ENCODE measurements at places on chromosomes 3 and 15.

DNA sequence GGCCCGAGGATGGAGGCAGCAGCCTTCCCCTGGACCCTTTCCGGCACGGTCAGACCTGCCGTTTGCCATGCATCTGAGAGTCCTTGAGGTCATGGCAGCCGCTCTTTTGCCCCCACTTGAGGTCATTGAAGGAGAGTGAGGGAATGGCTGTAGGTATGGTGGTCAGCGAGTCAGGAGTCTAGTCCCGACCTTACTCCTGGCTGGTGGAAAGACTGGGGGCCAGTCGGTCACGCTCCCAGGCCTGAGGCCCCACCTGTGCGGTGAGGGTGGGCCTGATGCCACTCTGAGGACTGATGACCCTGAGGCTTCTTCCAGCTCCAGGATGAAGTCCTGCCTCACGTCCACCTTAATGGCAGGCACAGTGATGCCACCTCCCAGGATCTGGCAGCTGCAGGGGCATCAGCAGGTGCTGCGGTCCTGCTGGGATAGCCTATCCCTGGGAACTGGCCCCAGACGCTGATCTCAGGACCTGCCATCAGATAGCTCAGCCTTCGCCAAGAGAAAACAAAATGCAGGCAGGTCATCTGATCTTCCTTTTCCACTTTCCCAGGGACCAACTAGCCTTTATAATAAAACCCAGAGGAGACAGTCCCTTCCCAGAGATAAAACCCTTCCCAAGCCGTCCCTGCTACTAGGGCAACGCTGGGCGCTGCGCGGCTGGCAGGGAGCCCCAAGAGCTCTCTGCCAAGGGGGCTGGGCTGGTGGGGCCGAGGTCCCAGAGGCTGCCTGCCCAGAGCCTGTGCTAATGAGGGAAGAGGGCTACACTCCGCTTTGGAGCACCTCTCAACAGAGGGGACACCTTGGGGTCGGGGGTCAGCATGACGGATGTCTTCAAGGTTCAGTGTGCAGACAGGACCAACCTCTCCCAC lies 42.2 kb downstream of the TM2D3 start:
- DNase-seq = no peak

GRCh38 chr3:37680401-37680800 lies 181.3 kb upstream of the CTDSPL start:
- no peak for DNase-seq

DNA sequence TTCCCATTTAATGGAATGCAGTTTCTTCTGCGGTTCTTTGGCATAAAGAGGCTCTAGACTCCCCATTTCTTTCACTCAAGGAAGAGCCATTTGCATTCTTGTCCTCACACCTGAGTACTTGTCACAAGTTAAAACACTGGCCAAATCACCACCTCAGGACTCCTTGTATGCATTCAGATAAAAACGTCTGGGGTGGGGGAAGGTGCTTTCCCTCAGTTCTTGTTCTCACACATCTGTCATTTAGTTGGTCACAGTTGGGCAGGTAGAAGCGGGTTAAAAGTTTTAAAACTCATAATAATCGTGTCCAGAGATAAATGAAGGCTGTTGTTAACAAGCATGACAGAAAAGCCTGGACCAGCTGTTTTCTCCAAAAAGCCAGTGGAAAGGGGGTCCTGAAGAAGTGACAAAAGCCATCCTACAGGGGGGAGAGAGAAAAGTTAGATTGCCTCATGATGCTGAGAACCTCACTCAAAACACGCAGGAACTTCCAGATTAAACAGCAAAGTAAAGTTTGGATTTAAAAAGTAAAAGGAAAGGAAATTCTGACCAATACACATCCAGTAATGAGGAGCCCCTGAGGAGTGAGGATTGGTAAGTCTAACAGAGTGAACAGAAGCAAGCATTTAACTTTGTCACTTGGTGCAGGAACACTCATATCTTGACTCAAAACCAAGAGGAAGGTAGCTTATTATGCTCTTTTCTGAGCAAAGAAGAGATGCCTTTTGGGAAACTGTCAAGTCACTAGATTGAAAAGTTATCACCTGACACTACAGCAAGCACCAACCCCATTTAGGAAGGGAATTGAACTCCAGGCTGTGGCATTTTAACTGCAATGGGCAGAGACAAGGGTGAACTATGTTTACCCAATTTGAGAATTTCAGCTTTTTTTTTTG lies 2.8 kb downstream of the BCL2L10 start:
- DNase-seq = no peak

- no peak for DNase-seq
Observed at GRCh38 chr3:13081603-13082360, 8.6 kb upstream of the IQSEC1 start.

DNA sequence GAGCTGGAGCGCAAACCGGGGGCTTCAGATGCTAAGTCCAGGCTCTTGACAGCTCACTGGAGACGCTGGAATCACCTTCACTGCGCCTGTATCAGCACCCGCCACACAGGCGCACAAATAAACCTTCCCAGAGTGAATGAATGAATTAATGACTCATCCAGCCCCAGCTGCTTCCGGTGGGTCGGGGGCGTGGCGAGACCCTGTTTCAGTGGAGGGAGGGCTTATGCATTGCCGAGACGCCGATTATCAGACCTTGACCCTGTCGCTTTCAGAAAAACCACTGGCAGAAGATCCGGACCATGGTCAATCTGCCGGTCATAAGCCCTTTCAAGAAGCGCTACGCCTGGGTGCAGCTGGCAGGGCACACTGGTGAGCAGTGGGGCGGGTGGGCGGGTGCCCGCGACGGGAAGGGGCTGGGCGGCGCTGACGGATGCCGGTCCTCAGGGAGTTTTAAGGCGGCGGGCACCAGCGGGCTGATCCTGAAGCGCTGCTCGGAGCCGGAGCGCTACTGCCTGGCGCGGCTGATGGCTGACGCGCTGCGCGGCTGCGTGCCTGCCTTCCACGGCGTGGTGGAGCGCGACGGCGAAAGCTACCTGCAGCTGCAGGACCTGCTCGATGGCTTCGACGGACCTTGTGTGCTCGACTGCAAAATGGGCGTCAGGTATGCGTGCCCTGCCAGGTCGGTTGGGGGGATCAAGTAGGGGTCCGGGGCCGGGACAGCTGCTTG lies 7.7 kb downstream of the ITPKA start:
- no peak for DNase-seq

- DNase-seq = no peak
Observed at GRCh38 chr3:34650131-34650530, 851.7 kb downstream of the PDCD6IP start.

- no peak for DNase-seq
Observed at GRCh38 chr15:31317421-31318327, 9.0 kb upstream of the KLF13 start.

DNA sequence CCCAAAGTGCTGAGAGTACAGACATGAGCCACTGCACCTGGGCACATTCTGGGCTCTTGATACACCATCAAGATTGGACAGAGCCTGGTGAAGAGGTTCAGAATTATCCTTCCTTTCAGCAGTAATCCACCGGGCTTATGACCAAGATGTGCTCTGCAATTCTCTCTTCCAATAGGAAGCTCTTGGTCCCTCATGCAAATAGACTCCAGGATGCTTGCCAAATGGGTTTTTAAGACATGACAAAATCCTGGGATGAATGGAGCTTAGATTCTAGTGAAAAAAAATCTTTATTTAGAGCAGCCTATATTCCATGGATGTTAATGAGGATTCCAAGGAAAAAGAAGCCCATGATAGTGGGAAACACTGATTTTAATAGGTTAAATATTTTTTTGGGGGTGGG lies 119.1 kb downstream of the SV2B start:
- no peak for DNase-seq

GRCh38 chr3:43448098-43448497 lies 161.8 kb downstream of the SNRK start:
- no peak for DNase-seq

GRCh38 chr3:33523093-33523667 lies 83.0 kb upstream of the UBP1 start:
- no peak for DNase-seq

DNA sequence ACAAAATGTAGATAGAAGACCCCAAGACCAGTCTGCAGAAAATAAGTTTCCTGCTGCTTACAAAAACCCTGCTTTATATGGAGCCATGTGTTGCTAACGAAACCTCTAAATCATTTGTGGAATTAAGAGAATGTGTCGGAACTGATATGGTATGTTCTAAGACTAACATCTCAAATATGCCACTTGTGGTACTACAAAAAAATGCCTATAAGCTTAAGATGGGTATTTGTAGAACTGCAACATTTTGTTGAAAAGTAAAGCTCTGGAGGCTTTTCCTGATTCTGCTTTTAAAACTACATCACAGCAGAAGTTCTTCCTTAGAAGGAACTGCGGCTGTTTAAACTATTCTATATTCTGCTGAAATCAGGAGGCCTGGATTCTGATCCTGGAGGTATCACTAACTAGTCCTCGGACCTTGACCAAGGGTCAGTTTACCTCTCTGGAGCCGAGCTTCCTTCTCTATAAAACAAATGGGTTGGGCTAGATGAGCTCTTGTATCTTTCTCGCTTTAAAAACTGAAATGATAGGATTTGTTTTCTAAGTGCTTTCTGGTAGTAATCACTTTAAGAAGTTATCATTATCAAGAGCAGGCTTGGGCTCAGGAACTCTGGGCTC lies 74.9 kb downstream of the RAD18 start:
- no peak for DNase-seq

DNA sequence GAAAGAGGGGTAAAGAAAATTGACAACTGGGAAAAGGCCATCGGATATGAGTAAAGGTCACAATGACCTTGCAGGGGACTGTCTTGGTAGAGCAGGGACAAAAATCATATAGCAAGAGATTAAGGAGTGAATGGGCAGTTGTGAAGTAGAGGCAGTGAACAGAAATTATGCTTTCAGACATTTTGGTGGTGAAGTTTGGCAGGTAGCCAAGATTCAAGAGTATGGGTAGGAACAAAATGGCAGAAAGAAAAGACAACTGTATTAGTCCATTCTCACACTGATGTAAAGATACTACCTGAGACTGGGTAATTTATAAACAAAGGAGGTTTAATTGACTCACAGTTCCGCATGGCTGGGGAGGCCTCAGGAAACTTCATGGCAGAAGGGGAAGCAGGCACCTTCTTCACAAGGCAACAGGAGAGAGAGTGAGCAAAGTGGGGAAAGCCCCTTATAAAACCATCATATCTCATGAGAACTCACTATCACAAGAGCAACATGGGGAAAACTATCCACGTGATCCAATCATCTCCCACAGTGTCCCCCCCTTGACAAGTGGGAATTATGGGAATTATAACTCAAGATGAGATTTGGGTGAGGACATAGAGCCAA lies 84.0 kb downstream of the CGNL1 start:
- DNase-seq = no peak

DNA sequence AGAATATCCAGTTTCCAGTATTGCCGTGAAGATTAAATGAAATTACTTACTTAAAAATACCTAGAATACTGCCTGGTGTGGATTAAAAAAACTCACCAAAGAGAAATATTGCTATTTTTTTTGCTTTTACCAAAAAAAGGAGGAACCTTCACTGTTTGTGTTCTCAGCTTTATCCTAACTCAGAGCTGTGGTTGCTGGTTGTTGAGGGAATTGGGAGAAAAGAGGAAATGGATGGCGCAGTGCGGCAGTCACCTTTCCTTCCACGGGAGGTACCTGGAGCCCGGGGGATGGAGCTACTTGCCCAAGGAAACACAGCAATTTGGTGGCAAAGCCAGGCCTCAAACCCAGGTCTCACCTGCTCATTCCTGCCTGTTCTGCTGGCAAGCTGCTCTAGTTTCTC lies 270.3 kb downstream of the RPLP1 start:
- DNase-seq = no peak

- no peak for DNase-seq
Observed at GRCh38 chr3:101065962-101066361, 72.7 kb upstream of the ABI3BP start.

GRCh38 chr3:78801926-78802561 lies 965.8 kb downstream of the ROBO1 start:
- no peak for DNase-seq

GRCh38 chr3:151203051-151203420 lies at the start of gene GPR171:
GPR171 (minus strand) TSS chr3:151203216; CDS start chr3:151199386, 3,830 bp downstream.
- DNase-seq = peak; percentile 53

GRCh38 chr3:98885851-98886250 lies 15.6 kb downstream of the DCBLD2 start:
- DNase-seq = no peak

DNA sequence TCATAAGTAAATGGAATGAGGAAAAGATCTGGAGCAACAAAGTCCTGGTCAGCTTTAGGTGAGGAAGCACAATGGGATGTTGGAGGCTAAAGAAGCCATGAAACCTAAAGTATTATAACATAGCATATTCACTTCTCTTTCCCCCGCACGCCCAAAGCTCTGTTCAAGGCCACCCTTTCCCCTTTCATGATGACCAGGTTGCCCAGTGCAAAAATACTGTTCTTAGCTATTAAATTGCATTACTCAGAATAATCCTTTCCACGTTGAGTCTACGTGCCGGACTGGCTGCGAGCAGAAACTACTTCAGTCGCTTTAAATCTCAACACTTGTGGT lies 589 bp upstream of the MAPKBP1 start:
- no peak for DNase-seq

DNA sequence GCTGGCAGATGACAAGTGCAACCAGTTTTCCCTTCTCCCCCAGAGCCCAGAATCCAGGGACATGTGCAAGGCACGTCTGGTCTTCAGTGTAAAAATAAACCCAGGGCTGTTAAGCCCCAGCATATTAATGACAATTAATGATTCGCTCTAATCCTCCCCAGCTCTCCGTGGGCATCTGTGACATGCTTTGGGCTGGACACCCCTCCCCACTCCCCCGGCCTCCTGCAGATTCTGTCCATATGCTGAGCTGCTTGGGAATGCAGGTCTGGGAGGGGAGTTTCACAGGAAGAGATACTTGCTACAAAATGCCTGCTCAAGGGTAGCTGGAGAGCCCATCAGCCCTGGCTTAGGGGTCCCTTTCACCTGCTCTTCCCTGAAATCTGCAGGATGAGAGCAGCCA lies 43.0 kb upstream of the NTRK3 start:
- no peak for DNase-seq

- DNase-seq = no peak
Observed at GRCh38 chr15:78133801-78134200, 2.6 kb upstream of the CIB2 start.

DNA sequence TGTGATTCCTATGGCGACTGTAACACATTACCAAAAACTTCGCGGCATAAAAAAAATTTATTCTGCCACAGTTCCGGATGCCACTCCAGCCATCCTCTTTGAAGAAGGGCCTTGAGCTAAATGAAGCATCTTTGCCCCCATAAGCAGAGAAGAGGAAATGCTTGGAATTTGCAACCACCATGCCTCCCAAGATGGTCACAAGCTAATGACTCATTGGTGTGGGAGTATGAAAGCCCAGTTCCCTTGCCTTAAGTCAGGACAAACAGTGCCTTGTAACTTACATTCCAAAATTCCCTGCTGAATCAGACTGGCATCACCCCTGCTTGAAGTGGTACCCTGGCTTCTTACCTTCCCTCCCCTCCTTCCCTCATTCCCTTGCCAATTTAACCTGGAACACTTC lies 1077.4 kb downstream of the EPHA3 start:
- DNase-seq = no peak

- DNase-seq = no peak
Observed at GRCh38 chr3:35422836-35423601, 216.3 kb upstream of the ARPP21 start.

DNA sequence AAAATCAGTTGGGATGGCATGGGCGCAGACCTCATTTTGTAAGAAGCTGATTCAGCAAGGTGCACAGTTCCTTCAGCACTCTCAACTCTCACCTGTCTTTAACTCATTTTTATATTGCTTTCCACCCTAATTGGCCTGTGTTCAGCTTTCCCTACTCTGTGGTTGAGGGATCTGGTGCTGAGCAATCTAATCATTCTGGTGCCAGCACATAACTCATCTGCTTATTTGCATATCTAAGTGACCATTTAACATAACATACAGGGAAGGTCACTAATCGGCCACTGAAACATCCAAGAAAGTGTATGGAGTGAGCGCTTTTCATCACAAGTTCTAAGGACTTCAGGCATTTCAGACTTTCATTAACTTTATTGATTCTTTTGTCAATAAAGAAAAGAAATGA lies 303.4 kb upstream of the ROPN1 start:
- no peak for DNase-seq
